ENCODE measurements at places on chromosomes 5 and 9.

DNA sequence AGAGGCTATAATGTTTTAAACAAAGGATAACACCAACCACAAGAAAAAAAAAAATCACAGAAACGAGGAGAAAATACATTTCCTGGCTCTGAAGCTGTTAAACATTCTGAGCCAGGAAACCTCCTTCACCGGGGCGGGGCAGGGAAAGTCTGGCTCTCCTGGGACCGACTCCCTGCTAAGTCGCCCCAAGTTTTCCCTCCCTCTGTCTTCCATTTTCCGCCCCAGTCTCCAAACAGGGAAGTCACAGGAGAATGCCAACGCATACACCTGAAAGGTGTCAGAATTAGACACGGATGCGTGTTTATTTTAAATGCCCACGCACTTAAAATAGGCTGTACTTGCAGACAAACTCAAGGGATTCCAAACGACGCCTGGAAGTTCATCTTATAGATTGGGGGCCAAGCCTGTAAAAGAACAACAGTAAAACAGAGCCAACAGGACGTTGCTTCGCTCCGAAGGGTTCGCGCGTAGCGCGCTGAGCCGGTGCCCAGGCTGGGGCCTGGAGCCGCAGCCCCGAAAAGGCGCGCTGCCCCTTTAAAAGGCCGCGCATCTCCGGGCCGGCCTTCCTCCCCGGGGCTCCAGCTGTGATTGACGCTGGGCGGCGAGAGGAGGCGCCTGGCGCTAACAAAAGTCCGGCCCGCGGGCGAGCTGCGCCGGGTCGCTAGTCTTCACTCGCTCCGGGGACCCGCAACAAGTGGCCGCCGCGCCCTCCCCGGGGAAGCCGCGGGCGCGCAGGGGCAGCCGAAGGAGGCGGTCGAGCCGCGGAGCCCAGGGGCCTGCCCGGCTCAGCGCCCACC is at the start of gene FBXL7:
Gene FBXL7 (plus strand): TSS at position 653 of the 797 bp plus-strand sequence.
- DNase-seq, result peak; percentile 84

DNA sequence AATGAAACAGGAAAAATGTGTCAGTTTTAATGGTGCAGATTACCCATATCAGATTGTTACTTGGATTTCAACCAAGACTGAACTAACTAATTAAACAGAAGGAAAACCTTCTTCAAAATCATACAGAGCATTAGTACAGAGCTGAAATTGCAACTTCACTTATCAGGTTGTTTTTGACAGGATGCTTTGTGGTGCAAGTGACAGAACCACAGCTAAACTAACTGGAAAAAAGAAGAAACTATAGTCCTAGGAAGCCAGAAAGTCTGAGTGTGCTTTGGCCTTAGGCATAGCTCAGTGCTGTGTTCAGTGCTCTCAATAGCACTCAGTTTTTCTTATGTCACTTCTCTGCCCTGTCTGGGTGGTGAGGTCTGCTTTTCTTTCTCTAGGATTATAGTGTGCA is 267.4 kb downstream of the CHSY3 start:
- DNase-seq, result no peak

DNA sequence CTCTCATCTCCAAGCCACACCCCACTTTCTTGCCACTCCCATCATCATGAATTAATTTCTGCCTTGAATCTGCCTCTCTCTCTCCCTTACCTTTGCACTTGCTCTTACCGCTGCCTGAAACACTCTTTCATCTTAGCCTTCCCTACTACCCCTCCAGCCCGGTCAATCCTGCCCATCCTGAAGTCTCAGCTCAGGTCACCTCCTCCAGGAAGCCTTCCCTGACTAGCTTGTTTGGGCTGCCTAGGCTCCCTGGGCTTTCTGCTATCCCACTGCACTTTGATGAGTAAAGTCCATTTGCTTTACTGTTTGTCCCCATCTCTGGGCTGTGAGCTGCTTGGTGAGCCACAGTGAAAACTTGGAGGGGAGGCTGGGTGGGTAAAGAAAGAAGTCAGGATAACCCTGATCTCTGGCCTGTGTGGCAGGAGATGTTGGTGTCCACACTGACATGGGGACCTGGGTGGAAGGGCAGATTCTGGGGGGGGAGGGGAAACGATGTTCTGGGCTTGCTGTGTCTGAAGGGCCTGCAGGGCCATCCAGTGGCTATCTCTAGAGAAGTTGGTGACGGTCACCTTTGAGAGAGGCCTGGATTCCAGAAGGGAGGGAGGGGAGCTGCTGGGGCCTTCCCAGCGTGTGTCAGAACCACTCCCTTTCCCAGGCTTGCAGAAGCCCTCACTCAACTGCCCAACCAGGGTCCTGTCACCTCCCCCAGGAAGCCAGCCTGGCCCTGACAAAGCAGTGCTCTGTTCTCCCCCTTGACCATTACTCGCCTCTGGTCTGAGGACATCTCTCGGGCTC is 75.0 kb upstream of the DAB2IP start:
- no peak for DNase-seq

DNA sequence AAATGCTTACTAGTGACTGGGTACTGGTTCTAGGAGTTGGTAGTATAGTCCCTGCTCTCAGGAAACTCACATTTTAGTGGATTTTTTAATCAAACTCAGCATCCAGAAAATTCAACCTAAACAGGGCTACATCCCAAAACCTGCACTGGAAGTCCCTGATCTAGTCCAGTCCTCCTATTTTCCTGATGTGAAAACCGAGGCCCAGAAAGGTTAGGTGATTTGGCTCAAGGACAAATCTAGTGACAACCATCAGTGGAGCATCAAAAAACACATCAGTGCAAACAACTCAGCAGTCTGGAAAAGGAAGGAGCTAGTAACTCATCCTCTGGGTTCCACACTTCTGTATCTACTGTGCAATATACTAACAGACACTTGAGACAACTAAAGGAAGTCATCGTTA is 38.2 kb downstream of the SERINC5 start:
- no peak for DNase-seq

- DNase-seq, result no peak
Observed at GRCh38 chr9:114155995-114156656, 789 bp downstream of the COL27A1 start.

DNA sequence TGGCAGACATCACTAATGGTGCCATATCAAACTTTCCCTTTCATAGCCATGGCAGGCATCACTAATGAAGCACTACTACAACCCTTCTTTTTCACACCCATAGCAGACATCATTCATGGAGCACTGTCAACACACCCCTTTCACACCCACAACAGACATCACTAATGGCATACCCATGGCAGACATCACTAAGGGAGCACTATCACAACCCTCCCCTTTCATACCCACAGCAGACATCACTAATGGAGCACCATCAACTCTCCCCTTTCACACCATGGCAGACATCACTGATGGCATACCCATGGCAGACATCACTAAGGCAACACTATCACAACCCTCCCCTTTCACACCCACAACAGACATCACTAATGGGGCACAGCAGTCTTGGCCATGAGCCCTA is 33.7 kb downstream of the LAMC3 start:
- DNase-seq, result no peak

- DNase-seq, result no peak
Observed at GRCh38 chr5:969408-969839, 39.2 kb upstream of the NKD2 start.

GRCh38 chr9:130680836-130681768 is 12.5 kb upstream of the EXOSC2 start:
- DNase-seq, result peak; percentile 61

- DNase-seq, result no peak
Observed at GRCh38 chr5:149300441-149300840, 28.8 kb downstream of the AFAP1L1 start.

DNA sequence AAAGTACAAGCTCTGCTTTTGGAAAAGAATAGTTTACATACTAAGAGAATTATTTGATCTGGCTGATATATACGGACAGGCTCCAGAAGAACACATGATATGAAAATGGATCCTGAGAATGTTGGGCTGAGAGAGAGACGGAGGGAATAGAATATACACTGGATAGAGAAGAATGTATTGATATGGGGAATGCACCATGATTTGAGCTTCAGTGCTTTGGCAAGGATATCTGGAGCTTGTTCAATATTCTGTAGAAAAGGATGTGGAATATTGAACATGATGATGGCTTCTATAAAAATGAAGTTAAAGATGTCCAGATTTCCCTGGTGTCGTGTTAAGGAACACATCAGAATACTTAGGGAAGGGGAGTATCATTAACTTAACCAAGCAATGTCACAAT is 280.5 kb upstream of the VLDLR start:
- DNase-seq, result no peak

GRCh38 chr5:53575831-53576230 is 15.4 kb downstream of the NDUFS4 start:
- DNase-seq, result no peak

GRCh38 chr5:662751-663435 is 30.3 kb downstream of the TPPP start:
- DNase-seq, result no peak

GRCh38 chr5:528629-529511 is 4.6 kb upstream of the SLC9A3 start:
- no peak for DNase-seq

GRCh38 chr5:109630093-109630492 is 59.6 kb upstream of the MAN2A1 start:
- DNase-seq, result no peak

- DNase-seq, result no peak
Observed at GRCh38 chr5:14908172-14908571, 36.6 kb upstream of the ANKH start.

- DNase-seq, result no peak
Observed at GRCh38 chr5:134769206-134769605, 10.6 kb downstream of the DDX46 start.

DNA sequence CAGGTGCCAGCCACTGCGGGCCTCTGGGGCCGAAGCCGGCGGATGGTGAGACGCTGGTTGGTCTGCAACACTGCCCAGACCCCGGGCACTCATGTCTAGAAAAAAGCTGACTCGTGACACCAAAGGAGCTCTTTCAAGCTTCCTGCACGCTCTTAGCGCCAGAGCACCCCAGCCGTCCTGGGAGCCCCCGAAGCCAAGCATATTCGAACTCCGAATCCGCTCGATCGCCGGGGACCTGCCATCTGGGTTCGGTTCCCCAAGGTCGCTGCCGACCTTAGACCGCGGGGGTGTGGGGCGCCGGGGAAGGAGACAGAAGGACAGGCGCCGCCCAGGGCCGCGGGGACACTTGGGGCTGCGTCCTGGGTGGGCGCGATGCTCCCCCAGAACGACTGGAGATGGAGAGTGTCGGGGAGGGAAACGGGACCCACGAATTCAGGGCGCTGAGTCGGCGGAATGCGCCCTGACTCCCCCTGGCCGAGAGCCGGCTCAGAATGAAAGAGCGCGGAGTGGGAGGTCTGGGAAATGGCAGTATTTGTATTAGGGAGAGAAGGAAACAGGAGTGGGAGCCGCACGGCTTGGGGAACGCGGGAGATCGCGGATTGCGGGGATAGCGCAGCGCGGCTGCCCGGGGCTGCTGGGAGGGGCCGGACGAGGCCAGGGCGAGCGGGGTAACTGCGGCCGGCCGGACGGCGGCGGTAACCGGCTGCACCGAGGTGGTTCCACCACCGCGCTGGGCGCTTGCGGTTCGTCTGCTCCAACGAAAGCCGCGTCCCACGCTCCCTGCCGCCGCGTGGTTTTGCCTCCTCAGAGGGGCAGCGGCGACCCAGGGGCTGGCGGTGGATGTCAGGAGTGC is 20.1 kb upstream of the MARCHF6 start:
- no peak for DNase-seq

DNA sequence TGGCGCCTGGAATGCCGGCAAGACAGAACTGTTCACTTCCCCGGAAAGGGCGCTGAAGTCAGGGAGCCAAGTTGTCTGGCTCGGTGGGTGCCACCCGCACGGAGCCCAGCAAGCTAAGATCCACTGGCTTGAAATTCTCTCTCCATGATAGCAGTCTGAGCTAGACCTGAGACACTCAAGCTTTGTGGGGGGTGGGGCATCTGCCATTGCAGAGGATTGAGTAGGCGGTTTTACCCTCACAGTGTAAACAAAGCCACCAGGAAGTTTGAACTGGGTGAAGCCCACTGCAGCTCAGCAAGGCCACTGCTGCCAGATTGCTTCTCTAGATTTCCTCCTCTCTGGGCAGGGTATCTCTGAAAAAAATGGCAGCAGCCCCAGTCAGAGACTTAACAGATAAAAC is 277.4 kb downstream of the SLCO4C1 start:
- DNase-seq, result no peak

- no peak for DNase-seq
Observed at GRCh38 chr9:129549684-129550083, 71.2 kb downstream of the C9orf50 start.

DNA sequence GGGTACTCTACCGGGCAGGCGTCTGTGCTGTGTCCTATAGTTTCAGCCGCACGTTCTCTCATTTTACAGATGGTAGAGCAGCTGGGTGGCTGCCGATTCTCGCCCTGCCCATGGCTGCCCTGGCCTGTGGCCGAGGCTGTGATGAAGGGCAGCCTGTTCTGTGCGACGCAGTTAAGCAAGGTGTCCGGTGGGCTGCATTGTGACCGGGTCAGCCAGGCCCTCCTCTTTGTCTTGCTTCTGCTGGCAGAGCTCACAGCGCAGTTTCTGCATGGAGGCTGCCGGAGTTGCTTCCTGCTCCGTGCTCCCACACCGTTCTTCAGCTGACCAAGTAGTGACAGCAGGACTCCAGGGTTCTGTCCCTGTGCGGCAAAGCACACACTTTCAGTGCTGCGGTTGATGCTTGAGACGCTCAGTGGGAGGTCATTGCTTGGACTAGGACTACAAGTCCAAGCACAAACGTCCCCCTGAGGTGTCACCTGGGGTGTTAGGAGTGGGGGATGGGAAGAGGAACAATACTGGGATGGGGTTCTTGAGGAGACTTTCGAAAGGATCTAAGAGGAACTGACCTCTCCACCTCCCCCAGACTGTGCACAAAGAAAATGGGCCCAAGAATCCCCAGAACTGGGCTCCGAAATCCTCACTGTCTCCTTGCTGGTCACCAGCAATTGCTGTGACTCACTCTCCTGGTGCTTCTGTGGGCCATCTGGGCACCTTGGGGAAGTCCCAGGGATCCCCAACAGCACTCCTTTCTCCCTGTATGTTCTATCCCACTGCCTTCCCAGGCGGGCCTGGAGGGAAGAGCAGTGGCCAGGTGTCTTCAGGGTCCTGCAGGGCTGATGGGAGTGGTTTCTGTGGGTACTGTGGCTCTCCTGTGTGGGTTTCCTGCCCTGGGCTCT is 58.2 kb downstream of the GADD45G start:
- DNase-seq, result no peak
